ENCODE measurements at places on chromosomes 2 and 18.

DNA sequence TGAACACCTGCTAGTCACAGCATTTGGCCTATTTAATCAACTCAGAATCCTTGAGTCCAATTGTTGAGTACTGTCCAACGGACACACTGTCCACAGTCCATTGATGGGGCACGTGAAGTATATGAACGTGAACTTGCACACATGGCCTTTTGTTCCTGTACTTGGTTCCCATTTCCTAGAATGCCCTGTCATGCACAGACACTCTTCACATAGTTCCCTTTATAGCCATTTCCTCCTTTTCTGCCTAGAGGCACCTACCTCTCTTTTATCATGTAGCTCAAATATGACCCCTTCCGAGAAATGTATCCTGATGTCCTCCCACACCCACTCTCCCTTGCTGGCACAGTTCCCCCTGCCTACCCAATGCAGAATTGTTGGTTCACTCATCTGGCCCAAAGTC is 8.7 kb upstream of the CRYGA start:
- DNase-seq, result no peak

DNA sequence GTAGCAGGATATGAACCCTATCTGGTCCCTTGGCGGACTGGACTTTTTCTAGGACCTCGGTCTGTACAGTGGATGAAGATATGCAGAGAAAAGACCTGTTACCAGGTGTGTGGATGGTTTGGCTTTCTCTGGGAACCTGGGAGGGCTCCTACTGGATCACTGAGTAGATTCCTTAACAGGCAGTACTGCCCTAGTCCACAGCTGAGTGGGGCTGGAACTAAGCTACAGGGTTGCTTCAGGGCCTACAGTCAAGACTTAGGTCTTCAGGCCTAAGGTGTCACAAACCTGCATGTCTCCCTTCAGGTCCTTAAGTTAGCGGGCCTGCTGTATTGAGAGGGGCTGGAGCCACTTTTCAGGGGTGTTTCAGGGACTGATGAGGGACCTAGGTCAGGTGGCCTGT is 42.9 kb downstream of the ORC4 start:
- no peak for DNase-seq

GRCh38 chr2:8300905-8301304 is 381.0 kb upstream of the ID2 start:
- no peak for DNase-seq

- DNase-seq, result no peak
Measured at GRCh38 chr18:68482815-68483214, 232.1 kb downstream of the TMX3 start.

DNA sequence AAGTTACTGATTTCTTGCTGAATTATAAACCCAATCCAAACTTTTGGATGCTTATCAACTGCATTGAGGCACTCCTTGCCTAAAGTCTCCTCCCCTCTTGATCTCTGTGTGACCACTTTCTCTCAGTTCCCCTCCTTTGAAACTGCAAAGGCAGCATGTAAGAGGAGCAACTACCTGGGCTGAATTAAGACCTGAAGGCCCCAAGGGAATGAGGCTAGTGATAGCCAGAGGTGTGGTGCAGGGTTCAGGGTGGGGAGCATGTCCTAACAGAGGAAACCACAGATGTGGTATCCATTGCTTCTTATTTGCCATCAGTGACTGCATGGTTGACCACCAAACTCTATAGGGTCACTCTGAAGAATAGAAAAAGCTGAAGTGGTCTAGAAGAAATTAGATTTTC is 557.9 kb downstream of the TNS1 start:
- no peak for DNase-seq

DNA sequence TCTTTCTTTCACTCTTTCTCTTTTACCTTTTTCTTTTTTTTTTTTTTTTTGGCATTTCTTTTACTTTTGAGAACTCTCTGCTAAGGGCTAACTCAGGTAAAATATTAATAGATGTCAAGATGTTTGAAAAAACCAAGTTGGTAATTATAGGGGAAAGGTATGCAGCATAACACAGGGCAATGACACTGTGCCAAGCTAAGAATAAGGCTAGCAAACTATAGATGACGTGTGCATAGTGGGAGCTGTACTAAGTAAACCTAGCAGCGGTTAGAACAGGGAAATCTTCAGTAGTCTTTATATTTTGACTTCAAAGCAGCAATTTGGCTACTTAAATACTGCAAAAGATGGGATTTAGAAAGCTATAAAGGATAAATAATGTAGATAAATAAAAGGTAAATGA is 415.4 kb upstream of the RGPD4 start:
- no peak for DNase-seq

DNA sequence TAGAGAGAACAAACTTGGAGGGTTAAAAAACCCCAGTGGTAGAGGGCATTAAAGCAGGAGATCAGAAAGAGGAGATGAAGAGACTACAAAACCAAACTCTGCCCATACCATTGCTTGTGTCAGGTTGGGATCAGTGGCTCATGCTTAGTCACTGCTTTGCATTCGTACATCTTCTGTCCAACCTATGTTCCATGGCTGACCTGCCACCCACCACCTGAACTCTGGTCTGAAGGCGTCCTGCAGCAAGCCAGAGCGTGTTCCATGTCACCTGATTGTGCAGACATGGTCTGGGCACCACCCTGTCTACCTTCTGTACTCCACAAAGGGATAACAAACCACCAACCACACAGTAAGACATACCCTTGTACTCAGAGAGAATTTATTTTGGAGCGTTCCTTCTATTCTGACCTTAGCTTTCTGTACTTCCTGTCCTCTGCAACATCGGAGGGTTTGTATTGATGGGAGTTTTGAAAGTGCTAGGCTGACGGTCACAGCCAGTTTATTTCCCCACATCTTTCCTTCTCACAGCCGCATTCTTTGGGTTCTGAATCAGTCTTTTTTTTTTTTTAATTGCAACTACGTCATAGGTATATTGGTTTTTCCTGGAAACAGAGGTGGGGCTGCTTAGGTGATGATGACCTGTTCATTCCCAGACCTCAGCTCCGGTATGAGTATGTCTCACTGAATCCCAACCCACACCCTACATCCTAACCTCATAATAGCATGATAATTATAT is 88.3 kb downstream of the SOWAHC start:
- DNase-seq, result no peak

GRCh38 chr18:60279391-60279790 is 93.2 kb downstream of the MC4R start:
- DNase-seq, result no peak

DNA sequence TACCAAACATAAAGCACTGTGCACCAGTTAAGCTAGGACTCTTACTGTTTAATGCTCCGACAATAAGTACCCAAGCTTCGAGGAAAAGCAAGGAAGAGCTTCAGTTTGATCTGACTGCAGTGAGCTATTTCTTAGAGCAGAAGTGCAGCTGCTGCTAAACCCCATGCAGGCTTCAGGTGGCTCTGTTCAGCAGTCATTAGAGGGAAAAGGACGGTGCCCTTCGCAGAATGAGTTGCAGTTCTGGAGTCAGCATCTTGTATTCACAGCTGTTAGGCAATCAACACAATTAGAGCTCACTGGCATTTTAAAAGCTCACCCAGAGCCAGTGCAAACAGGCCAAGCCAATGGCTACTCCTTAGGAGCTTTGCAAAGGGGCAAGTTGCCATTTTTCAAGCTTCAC is 1.5 kb upstream of the CERKL start:
- no peak for DNase-seq

DNA sequence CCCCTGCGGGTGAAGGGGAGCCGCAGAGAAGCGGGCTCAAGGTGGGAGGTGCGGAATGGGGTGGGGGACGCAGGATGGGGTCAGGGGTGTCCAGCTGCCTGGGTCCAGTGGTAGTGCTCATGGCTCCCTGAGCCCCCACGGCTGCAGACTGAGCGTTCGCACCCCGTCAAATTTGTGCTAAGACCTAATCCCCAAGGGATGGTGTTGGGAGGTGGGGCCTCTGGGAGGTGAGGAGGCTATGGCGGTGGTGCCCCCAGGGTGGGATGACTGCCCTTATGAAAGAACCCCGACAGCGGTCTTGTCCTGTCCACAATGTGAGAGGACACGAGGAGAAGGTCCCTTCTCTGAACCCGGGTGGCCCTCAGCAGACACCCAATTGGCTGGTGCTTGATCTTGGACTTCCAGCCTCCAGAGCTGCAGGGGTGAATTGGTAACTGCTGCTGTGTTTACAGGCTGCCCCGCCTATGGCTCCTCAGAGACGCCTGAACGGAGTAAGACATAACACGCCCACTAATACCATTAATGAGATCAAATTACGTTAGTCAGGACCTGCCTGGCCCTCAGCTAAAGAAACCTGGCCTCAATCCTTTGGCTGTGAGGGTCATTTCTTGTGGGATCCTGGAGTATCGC is 42.6 kb downstream of the PXDN start:
- no peak for DNase-seq

- no peak for DNase-seq
Measured at GRCh38 chr18:22977847-22978701, 44.9 kb downstream of the RBBP8 start.

DNA sequence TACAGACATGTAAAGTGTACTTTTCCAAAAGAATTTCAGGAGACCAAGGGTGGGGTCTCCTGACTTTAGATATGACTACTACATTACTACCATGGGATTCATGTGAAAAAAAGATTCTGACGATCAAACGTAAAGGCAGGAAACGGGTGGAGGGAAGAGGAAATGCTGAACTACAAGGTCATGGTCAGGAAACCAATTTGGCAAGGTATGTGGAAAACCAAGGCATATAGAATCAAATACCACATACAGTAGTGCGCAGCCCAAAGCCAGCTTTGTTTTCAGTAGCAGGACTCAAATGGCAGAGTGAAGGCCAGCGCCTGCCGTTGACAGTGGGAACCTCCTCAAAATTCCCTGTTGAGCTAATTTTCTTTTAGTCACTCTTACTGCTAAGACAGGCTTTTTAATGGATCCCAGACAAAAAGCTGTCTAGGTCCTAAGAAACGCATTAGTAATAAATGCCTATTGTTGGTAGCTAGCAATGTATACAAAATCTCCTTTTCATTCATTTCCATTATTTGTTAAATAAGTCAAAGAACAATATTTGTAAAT is 57.6 kb upstream of the SERTAD2 start:
- no peak for DNase-seq

DNA sequence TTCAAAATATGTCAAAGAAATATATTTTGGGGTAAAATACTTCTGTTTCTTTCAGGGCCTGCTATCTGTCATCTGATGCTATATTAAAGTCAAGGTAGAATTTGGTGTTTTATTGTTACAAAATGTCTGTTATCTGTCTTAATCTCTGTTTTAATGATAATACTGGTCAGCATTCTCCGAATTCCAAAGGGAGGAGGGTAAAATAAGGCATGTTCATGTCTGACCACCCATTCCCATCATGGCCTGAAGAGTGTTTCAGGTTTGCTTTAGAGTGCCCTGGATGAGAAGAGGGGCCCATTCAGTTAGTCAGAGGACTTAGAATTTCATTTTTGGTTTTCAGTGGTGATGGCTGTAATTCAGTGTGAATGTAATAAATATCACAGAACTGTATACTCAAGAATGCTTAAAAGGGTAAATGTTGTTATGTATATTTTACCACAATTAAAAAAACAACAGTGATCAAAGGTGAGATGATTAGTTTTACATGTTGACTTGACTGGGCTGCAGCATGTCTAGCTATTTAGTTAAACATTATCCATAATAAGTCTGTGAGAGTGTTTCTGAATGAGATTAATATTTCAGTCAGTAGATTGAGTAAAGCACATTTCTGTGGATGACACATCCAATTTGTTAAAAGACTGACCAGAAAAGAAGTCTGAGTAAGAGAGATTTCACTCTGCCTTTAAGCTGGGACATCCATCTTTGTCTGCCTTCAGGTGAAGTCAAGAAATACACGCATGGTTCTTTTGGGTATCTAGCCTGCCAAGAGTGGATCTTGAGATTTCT is 467.9 kb upstream of the SYT4 start:
- DNase-seq, result no peak

- DNase-seq, result no peak
Measured at GRCh38 chr2:239311132-239312040, 89.4 kb downstream of the HDAC4 start.

GRCh38 chr2:149339324-149339723 is 8.9 kb downstream of the LYPD6 start:
- DNase-seq, result no peak

DNA sequence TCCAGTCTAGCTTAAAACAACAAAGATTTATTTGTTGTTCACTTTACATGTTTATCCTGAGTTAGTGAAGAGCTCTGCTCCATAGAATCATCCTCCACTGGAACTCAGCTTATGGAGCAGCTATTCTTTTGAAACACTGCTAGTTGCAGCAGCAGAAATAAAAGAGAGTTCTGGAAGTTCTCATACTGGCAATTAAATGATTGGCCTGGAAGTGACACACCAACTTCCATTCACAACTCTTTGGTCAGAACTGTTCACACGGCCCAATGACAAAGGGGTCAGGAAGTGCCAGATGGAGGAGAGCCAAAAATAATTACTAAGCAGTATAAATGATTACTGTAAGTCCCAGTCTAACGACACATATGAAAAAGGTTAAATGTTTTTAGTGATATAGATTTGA is 39.1 kb downstream of the FBXO11 start:
- DNase-seq, result no peak

Data from neural crest cell (in vitro differentiated cells).